ENCODE measurements at places on chromosomes 12 and 14.

DNA sequence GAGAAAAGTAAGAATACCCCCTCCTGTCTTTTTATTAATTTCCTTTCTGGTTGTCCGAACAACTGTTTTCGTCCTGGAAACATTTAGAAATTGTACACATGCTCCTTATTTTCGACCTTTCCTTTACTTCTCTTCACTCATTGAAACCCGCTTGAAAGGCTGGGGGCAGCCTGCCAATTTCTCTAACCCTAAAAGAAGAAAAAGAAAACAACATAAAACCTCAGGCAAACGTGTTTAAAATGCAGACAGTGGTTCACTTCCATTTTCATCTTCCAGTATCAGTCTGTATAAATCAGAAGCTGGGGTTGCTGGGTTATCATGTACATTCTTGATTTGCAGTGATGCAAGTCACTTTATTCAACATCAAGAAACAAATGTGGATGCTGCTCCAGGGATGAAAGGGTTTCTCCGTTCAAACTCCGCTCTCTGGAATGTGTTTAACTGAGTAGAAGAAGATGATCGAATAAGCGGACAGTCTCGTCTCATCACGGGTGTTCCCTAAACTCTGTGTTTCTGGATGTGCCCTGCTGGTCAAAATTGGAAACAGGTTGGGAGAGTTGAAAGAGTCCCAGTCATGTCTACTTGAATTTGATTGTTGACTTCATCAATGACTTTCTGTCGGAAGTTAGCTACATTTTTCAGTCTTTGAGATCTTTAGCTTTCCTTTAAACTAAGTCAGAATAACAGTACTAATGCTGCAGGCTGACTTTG, 1042.2 kb downstream of the BCL11B start:
- no peak for DNase-seq

DNA sequence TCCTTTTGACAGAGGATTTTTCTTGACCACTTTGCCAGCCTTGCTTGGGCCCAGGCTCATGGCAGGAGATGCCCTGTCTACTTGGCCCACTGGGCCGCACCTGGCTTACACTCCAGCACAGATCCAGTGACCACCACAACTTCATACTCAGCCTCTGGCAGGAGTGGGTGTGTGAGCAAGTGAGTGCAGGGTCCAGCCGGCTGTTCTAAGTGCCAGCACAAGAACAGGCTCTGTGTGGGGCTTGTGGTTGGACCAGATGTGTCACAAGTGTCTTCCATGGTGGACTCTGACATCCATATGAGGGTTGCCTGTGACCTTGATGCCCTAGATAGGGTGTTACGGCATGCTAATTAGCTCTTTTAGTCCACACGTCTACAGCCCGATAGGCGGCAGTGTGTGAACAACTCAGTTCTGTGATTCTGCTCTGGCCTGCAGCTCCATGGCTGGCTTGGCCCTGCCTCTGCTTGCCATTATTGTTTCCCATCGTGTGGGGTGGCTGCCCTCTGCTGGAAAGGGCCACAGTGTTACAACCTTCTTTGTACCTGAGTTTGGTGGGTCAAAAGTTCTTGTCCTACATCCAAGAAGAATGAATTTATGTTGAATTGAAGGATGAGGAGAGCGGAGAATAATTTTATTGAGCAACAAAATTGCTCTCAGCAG, 1089.1 kb downstream of the SLC6A15 start:
- DNase-seq = no peak

GRCh38 chr12:53713516-53713915, 13.7 kb downstream of the CALCOCO1 start:
- no peak for DNase-seq

GRCh38 chr12:105698075-105698474, 367.6 kb downstream of the C12orf75 start:
- no peak for DNase-seq

DNA sequence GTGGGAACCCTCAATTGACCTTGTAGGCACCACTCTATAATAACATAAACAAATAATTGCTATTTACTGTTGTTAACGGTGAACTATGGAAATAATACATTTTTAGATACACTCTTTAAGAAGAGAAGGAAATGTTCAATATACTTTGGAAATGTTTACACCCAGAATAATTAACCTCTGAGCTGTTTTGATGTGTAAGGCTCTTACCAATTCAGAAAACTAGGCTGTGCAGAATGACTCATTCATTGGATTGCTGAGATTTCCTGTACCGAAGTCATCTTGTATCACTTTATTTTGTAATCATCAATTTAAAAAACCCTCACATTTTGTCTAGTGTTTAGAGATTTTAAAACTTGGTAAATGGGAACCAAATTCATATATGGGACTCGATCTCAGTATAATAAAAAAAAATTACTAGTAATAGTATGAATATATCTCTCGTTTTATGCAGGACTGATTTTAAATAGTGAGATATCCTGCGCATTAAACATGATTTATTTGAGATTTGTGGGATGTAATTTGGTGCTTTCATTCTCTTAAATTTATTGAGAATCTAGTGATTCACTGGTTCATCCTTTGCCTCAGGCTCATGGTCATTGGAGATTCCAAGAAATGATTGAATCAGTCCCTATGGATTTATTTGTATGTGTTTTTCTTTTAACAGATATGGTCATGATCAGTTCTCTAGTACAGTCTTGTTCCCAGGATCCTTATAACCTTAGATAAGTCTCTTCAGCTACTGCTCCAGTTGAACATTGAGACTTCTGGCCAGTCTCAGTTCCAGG, 3.9 kb downstream of the SAMD4A start:
- peak; percentile 89 for DNase-seq

DNA sequence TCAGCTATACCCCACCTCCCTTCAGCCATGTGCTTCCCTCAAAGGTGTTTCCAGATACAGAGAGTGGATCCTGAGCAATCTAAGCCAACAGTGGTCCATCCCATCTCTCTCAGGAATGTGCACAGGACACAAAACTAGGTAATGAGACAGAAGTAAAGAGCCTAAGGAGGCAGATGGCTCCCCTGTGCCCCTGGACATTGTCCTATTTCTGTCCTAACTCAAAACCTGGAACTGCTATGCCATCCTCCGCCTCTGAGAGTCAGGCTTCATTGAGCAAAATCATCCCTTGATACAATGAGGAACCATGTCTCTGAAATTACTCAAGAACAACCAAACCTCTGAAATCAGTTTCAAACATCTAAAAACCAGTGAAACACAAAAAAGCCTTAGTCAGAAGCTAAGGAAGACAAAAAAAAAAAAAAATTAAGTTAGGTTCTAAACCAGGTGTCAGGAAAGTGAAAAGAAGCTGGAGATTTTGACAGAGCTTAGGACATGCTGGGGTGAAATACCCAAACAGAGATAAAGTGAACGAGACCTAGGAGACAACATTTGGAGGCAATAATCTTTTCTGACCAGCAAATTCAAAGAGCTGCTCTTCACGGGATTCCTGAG, 200.3 kb upstream of the PLEKHG7 start:
- no peak for DNase-seq

- no peak for DNase-seq
These were observed 989.3 kb upstream of the NOVA1 start for GRCh38 chr14:27587103-27587502.

- DNase-seq = no peak
These were observed 184.7 kb upstream of the OTX2 start for GRCh38 chr14:56995010-56995409.

GRCh38 chr14:68268719-68269118, 449.1 kb downstream of the RAD51B start:
- no peak for DNase-seq

GRCh38 chr12:20486233-20486632, 117.9 kb downstream of the PDE3A start:
- DNase-seq = peak; percentile 42

DNA sequence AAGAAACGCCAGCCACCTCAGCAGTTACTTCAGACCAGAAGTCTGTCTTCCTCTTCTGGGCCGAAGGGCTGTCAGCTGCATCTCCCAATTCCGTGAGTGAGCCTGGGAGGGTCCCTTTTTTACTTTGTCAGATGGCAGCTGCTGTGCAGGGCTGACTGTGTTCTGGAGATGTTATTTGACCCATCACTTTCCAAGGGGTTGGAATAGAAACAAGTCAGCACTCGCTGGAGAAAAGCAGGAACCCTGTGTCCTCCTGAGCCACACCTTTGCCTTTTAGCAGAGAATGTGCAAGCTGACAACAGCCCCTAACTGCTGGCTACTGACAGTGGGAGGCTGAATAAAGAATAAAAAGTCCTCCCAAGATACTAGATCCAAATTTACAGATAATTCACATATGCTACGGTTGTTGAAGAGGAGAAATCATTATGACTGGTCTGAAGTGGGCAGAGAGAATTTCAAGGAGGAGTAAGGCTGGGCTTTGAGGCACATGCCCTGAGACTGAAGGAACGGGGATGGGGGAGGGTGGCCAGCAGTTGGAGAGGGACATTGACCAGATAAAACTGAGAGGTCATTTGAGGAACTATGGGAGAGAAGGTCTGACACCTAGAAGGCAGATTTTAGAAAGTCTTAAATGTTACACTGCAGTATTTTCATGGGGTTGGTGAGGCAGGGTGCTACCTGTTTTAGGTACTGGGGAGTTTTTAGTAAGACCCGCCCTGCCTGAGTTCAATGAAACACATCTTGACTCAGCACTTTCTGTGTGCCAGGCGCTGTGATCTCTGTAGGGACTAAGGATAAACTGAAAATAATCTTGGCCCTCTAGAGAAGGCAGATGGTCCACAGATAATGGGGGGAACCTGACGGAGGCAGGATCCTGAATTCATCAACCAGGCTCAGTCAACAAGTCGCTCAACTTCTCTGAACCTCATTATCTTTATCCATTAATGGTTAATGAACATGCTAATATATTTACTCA, 27.4 kb downstream of the FAM234B start:
- DNase-seq = no peak

DNA sequence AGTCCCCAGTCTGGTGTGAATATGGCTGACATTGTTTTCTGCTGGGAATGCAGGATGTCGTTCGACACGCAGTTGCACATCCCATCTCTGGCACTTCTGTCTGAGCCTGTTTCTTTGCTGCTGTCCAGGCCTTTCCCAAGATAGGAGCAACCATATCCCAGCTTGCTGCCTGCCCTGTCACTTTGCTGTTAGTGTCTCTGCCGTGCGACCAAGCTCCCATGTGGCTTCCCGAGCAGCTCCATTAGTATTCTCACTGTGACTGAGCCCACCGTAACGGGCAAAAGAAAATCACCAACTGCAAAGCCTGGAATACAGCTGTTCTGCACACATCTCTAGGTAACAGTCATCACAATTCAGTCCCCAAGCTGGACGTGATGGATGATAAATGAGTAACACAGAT, 66.0 kb upstream of the CPSF6 start:
- no peak for DNase-seq

GRCh38 chr12:59736786-59737185, 141.0 kb downstream of the SLC16A7 start:
- peak; percentile 94 for DNase-seq
